ENCODE measurements at places on chromosomes 11 and 22. TPM values are rescaled to one million over a fixed set of nuclear protein-coding genes. Genes with fewer than 3 reads are reported as not detected.

The APOBEC3C gene
- total RNA-seq: 14.1 TPM

The TRABD gene
- total RNA-seq: 187 TPM

The C11orf52 gene
- not detected for total RNA-seq

The CASP1 gene
- total RNA-seq: 15.9 TPM

The MRGPRX4 gene
- total RNA-seq: not detected

The OR5D14 gene
- total RNA-seq: not detected

The MAPK11 gene
- total RNA-seq: 1.9 TPM

The P2RY6 gene
- total RNA-seq: not detected

The SLC37A2 gene
- not detected for total RNA-seq

The MS4A3 gene
- total RNA-seq: not detected

The PPP1CA gene
- total RNA-seq: 42.2 TPM

The CELF1 gene
- total RNA-seq: 96.1 TPM

The B4GALNT4 gene
- total RNA-seq: 0.84 TPM

The TYR gene
- total RNA-seq: not detected

The KBTBD3 gene
- 6.7 TPM for total RNA-seq

The SLC22A6 gene
- total RNA-seq: not detected

The WNT7B gene
- not detected for total RNA-seq

The MS4A15 gene
- not detected for total RNA-seq

The EIF3F gene
- 359 TPM for total RNA-seq

The CFAP300 gene
- total RNA-seq: not detected

The FXYD2 gene
- total RNA-seq: 9.6 TPM

The MMP10 gene
- total RNA-seq: not detected

The SYT12 gene
- not detected for total RNA-seq

The LARGE1 gene
- total RNA-seq: 0.90 TPM

The ANO1 gene
- not detected for total RNA-seq

The SLC22A12 gene
- not detected for total RNA-seq

The LIPT2 gene
- 8.7 TPM for total RNA-seq

The JOSD1 gene
- 364 TPM for total RNA-seq

The CARD16 gene
- 18.7 TPM for total RNA-seq

The ARHGAP20 gene
- 0.06 TPM for total RNA-seq

The APOA1 gene
- 1.6 TPM for total RNA-seq

The A4GALT gene
- total RNA-seq: not detected

The SYT13 gene
- not detected for total RNA-seq

The FOLR1 gene
- total RNA-seq: not detected

The MS4A14 gene
- total RNA-seq: not detected

The PLAAT5 gene
- not detected for total RNA-seq

The KMT5B gene
- total RNA-seq: 21.0 TPM

The CCDC90B gene
- 22.7 TPM for total RNA-seq

The ACR gene
- not detected for total RNA-seq

The BIK gene
- total RNA-seq: 5.3 TPM

The KIF18A gene
- total RNA-seq: 2.6 TPM

The FERMT3 gene
- total RNA-seq: 63.4 TPM

The PANX2 gene
- total RNA-seq: not detected

The APOC3 gene
- not detected for total RNA-seq

The VWCE gene
- total RNA-seq: 1.5 TPM
